ENCODE measurements at places on chromosomes 2 and 18.

- peak; percentile 49 for DNase-seq
These were observed 20.2 kb upstream of the TUBB6 start for GRCh38 chr18:12287684-12288402.

- no peak for DNase-seq
These were observed 123.6 kb downstream of the MTX2 start for GRCh38 chr2:176392744-176393414.

DNA sequence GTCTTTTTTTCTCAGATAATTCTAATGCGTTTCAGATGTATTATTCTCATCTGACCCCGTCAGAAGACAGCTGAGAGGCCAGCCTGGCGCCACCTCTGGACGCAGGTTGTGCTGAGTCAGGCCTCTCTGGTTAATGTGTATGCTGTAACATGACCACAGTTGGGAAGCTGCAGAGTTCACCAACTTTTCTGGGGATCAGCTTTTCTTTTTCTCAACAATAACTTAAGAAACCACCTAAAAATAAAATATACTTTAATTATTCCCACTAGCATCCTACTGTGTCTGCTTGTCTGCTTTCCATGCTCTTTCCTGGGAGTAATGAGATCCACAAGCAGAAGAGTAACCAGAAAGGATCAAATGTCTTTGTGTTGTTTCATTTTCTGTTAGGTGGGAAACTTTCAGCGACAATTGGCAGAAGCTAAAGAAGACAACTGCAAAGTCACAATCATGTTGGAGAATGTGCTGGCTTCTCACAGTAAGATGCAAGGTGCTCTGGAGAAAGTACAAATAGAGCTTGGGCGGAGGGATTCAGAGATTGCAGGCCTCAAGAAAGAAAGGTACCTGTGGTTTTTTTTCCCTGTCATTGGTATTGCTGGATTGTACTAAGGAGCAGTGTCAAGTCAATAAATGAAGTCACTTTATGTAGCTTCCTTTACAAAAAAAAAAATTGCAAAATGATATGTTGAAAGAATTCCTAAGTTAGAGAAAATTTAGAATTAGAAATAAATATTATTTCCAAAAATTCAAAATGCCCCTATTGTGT lies 79.8 kb downstream of the CCDC150 start:
- DNase-seq: peak; percentile 18

DNA sequence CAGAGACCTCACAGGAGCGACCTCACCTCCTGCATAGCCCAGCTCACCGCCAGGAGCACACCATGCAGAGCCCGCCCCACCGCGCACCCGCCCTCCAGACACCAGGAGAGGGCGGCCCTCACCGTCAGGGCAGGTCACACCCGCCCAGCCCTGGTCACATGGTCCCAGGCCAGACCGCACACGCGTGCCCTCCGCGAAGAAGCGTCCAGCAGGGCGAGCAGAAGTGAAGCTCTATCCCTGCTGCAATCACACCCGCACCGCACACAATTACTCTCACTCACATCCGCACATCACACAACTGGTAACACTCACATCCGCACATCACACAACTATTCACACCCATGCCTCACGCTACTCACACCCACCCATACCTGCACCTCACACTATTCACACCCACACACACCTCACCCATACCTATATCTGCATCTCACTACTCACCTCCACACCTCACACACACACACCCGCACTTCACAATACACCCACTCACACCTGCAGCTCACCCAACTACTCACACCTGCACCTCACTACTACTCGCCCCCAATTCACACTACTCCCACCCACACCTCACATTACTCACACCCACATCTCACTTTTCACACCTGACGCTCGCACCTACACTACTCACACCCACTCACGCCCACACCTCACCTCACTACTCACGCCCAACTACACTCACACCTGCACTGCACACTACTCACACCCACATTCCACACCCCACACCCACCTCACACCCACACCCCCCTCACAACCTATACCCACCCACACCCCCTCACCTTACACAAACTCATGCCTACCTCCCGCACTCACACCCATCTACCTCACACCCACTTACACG lies 242.0 kb downstream of the HDAC4 start:
- no peak for DNase-seq

DNA sequence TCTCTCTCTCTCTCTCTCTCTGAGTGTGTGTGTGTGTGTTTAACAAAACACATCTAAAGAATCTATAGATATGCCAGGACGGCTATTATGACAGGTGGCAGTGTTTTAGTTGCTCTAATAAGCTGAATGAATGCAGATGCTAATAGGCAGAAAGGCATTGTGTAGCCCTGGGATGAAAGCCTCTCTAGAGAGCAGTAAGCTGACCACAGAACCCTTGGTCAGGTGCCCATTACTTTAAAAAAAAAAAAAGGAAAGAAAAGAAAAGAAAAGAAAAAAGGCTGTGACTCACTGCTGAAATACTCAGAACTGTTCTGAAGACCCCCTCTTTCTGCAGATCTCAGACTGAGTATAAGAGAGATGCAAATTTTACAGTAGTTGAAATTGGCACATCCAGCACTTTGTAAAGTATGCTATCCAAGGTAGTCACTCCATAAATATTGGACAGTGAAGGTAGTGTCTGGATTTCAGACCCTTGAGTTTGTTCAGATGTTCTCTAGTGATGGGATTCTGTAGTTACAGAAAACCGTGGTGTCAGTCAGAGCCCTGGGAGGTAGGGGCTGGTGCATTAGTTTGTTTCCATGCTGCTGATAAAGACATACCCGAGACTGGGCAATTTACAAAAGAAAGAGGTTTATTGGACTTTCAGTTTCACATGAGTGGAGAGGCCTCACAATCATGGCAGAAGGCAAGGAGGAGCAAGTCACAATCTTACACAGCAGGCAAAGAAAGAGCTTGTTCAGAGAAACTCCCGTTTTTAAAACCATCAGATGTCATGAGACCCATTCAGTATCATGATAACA lies 30.9 kb downstream of the OSBPL6 start:
- DNase-seq: no peak

DNA sequence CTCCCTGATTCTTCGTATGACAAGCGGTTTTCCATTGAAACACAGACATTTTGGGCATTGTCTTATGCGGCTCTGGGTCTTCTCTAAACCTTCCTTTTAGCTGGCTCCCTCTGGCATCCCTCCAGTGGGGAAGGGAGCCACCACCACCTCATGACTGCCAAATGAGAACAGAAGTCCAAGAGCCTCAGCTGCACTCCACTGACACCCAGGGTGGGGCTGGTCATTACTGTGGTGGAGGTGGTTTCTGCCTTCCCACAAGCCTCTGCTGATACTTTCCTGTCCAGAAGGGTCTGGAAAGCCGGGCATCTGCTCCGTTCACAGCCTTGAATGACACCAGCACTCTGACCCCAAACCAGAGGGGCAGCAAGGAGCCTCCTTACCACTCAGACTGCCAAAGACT lies 213.5 kb downstream of the ZNF516 start:
- DNase-seq: no peak

GRCh38 chr2:101766871-101767739 lies 69.6 kb downstream of the MAP4K4 start:
- DNase-seq: no peak

DNA sequence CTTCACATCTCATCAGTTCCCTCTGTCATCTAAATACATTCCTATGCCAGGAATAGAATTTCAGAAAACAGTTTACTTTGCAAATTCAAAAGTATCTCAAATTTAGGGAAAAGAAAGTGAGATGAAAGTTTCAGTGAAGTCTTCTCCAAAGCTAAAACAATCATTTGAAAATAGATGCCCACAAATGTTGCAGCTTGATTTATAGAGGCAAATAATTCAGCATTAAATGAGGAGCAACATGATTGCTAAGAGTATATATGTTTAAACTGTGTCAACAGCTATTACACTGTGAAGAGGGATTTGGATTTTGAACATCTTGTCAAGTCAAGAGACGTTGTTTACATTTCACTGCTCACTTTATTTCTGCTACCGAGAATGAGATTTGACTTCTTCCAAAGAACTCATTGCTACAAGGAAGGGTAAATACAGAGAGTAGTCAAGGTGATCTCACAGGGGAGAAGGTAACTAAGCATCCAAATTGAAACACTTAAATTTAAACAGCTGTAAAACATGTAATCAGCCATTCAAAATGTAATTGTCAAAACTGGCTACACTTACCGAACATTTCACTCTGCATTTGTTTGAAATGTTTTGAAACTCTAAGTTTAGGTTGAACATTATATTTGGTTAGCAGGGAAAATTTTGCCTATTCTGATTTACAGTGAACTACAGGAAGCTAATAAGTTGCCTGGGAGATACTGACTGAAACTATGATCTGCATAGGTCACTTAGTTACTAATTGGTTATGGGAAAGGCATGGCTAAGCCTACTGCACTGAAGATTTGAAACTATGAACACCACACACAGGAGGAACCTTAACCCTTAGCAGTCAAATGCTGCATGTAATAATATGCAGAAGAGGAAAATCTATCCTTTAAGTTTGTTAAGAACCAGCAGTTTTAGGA lies 33.2 kb upstream of the GALNT3 start:
- no peak for DNase-seq

- no peak for DNase-seq
These were observed 60.7 kb downstream of the VIL1 start for GRCh38 chr2:218479595-218479994.

- no peak for DNase-seq
These were observed 9.8 kb downstream of the CGREF1 start for GRCh38 chr2:27109083-27109482.

- no peak for DNase-seq
These were observed 40.5 kb downstream of the LONRF2 start for GRCh38 chr2:100281521-100282438.

GRCh38 chr2:236507393-236508085 lies 62.1 kb upstream of the ACKR3 start:
- no peak for DNase-seq

GRCh38 chr18:23716516-23716915 lies 27.3 kb downstream of the LAMA3 start:
- DNase-seq: no peak

DNA sequence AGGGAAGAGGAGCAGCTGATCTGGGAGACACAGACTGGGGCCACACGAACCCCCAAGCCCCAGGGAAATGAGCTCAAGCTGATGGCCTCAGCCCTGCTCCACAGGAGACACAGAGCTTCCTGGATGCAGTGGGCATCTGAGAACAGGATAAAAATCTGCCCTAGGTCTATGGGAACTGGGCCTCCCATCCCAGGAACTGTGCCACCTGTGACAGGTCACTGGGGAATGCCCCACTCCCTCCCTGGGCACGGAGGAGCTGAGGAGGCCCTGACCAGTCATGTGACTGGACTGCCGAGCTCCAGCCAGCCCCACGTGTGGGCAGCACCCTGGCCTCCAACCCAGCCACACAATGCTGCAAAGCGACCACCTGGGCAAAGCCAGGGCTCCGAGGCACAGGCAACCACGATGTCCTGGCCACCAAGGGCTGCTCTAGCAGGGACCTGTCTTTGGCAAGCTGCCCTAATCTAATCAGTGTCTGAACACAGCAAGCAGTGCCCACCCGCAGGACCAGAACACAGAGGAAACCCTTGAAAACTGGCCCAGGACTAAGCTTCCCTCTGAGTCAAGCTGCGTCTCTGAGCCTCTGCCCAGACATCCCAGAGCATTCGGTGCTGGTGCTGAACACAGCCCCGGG lies 57.8 kb upstream of the ID2 start:
- DNase-seq: no peak

GRCh38 chr2:48927355-48927754 lies 171.8 kb upstream of the LHCGR start:
- no peak for DNase-seq

- no peak for DNase-seq
These were observed 55.8 kb downstream of the PLEKHA3 start for GRCh38 chr2:178536037-178536436.

- no peak for DNase-seq
These were observed 687.8 kb downstream of the NUP35 start for GRCh38 chr2:183812091-183812490.

GRCh38 chr18:77035380-77036187 lies 97.0 kb downstream of the MBP start:
- DNase-seq: no peak

DNA sequence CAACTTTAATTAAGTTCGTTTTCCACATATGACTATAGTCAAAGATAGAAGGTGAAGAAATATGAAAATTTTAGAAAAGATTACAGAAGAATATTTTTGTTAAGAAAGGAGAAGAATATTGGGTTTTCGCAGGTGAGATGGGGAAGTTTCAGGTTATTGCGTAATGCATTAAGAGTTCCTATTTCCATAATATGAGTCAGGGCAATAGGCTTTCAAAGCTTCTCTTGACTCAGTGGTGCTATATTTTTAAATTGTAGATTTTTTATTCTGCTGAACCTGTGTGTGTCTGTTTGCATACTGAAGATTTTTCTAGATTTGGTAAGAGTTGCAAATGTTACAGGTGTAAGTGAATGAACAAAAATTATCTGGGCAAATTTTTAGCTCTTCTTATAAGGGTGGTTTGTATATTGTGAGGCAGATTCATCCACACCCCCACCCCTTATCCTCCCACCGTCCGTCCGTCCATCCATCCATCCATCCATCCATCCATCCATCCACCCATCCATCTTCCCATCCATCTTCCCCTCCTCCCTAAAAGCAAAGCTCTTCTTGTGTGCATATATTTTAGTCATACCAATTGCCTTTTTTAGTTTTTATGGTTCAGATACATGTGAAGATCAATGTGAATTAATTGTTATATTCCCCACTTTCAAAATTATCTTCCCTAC lies 69.6 kb downstream of the MYO1B start:
- no peak for DNase-seq

DNA sequence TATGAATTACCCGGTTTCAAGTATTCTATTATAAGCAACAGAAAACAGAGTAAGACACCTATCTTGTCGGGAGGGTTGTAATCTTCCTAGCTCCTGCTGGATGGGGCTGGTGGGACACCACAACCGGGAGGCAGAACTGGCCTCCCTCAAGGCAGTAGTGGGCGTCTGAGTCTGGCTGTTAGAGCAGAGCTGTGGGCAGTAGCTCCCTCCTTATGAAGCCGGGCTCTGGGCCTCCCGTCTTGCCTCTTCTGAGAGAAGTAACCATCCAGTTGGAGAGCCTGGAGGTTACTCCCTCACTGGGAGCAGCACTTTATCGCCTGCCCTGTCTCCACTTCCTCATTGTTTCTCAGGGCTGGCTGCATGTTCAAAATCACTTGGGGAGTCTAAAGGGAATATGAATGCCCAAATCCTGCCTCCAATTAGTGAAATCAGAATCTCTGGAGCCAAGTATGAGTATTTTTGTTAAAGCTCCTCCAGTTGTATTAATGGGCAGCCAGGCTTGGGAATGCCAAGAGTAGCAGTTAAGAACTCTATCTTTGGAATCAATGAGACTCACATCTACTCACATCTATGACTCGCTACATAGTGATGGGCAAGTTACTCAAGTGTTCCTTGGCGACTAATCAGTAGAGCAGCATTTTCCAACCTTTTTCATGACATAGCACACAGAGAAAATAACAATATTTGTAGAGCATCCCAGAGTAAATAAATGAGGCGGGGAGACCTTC lies 27.3 kb upstream of the NRP2 start:
- DNase-seq: no peak
